MM.1S (cell line): ENCODE measurements at places on chromosomes 6 and 20.

DNA sequence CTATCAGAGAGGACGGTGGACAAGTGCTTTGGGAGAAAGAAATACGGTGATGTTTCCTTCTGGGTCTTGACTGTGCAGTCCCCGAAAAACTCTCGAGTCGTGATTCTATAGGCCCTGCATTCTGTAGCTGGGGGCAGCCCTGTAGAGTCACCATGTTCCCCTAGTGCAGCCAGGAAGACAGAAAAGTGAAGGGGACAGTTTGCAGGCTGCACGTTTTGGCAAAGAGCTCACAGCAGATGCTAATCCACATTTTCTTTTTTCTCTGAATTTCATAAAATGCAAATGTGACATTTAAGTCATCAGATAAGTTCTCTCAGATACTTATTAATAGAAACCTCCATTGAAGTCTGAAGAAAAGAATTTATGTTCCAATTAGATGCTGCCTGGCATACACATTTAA lies 19.5 kb downstream of the SPATS1 start:
- DNase-seq = no peak

- DNase-seq = no peak
These were observed 5.8 kb downstream of the TM9SF4 start for GRCh38 chr20:32115211-32115767.

DNA sequence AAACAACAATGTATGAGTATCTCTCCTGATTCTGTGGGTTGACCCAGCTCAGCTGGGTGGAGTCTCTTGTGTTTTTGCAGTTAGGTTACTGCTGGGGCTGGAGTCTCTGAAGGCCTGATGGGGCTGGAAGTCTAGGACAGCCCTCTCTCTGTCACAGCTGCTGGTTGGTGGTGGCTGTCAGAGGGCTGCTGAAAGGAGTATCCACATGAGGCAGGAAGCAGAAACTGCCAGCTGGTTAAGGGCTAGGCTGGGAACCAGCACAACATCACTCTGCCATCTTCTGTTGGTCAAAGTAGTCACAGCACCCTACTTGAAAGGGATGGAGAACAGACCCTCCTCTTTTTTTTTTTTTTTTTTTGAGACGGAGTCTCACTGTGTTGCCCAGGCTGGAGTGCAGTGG lies 10.0 kb upstream of the PACSIN1 start:
- DNase-seq = peak; percentile 37

- no peak for DNase-seq
These were observed 220.0 kb upstream of the KCNQ5 start for GRCh38 chr6:72401865-72402264.

GRCh38 chr20:11083841-11084240 lies 410.0 kb upstream of the JAG1 start:
- DNase-seq = no peak

DNA sequence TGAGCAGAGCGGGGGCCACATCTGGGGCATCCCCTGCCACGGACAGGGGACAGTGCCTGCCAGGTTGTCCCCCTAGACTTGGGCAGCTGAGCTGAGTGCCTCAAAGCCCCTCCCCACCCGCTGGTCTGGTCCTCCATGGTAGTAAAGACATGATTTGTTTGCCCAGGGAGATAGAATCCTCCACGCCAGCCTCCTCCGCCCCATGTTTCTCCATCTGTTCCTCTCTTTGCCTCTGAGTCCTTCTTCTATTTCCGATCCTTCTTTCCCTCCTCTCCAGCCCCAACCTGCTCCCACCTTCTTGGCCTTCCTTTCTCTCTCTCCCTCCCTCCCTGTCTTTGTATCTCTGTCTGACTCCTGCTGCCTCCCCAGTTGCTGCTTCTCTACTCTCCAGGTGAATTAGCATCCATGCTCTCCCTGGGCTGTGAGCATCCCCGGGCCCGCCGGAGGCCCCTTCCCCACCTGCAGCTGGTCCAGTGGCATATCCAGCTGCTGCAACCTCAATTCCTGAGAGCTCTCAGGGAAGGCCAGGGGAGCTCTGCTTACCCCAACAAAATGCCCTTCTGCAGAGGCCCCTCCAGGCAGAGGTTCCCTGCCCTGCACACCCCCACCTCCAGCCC lies 45.8 kb downstream of the CPNE5 start:
- DNase-seq = no peak
